Activated CD4-positive, alpha-beta T cell treated with anti-CD3 and anti-CD28 coated beads for 36 hours (primary cell): ENCODE measurements at places on chromosomes 4 and X. TPM values are rescaled to one million over a fixed set of nuclear protein-coding genes. Genes with fewer than 3 reads are reported as not detected.

Gene GJB1
- not detected for total RNA-seq

Gene SPACA5
- not detected for total RNA-seq

Gene IL3RA
- total RNA-seq, result 0.63 TPM

Gene SPATA4
- total RNA-seq, result not detected

Gene TBCK
- total RNA-seq, result 22.5 TPM

Gene CAPN6
- total RNA-seq, result not detected

Gene OPHN1
- 0.07 TPM for total RNA-seq

Gene GAGE1
- total RNA-seq, result not detected

Gene VSIG4
- 0.09 TPM for total RNA-seq

Gene HSFX1
- 0.25 TPM for total RNA-seq

Gene GAGE13
- total RNA-seq, result not detected

Gene CXCL11
- not detected for total RNA-seq

Gene SULT1B1
- total RNA-seq, result 2.9 TPM

Gene AP1AR
- 15.8 TPM for total RNA-seq

DNA sequence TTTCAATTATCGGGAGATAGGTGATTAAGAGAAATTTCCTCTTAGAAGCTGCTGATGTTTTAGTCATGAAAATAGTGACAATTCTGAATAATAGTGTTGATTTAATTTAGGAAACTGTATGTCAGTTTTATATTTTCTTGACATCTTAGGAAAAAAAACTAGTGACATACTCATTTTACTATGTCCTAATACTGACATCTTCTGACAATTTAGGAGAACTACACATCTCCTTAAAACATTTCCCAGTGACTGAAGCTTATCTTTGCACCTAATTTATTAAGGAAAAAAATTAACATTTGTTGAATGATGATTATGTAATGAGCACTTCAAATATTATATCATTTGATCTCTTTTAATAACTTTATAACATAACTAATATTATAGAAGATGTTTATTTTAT is 42.0 kb upstream of the RBMXL3 start:
- no peak for DNase-seq

GRCh38 chrX:40263014-40263560 is 165.3 kb upstream of the BCOR start:
- DNase-seq, result no peak

- DNase-seq, result no peak
These were observed 244.7 kb downstream of the PACRGL start for GRCh38 chr4:20944961-20945360.

DNA sequence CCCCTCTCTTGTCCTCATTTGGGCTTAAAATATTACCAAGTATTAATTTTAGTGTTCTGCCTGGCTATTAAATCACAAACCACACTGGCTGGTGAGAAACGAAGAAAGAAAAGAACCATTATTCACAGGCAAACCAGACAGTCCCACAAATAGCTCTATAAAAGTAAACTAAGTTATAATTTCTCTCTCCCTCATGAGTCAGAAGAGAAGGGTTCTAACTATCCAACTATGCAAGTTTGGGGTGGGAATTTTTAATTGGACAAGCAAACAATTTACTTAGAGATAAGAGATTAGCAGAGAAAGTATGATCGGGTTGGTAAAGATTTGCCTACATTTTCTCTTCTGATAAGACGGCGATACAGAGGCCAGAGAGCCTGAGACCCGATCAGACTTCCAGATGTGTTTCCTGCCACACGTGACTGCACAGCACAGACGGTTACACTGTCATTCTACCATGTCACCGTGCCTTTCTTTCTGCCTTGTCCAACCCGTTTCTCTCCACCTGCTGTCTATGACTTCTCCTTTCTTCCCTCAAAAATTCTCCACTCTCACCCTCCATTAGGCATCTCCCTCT is 52.3 kb downstream of the MEPE start:
- no peak for DNase-seq

GRCh38 chrX:92209936-92210335 is 430.8 kb downstream of the PCDH11X start:
- DNase-seq, result no peak

DNA sequence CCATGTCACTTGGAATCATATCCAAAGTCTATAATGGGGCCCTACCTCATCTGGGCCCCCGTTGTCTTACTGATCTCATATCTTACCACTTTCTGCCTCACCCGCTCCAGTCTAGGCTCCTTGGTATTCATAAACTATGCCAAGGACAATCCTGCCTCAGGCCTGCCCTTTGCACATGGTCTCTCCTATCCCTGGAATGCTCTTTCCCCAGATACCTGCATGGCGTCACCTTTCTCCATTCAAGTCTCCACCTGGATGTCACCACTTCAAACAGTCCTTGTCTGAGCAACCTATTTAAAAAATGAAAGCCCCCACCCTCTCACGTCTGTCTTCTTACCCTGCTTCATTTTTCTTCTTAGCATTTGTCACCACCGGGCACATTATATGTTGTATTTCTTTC is 8.2 kb downstream of the VGLL1 start:
- no peak for DNase-seq

DNA sequence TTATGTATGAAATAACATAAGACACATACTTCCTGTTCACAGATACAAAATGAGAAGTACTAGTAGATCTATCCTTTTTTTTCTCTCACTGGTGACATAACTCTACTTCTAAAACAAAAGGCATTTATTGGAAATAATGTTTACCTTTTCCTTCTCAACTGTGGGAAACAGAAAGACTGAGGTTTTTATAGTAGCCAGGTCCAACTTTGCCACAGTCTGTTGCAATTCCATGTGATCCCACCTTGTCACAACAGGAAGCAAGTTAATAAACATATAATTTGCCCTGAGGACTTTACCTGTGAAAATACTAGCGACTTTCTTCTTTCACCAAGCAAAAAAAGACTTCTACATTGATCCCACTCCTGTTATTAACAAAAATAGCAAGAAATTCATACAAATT is 475.8 kb downstream of the PDGFC start:
- no peak for DNase-seq

DNA sequence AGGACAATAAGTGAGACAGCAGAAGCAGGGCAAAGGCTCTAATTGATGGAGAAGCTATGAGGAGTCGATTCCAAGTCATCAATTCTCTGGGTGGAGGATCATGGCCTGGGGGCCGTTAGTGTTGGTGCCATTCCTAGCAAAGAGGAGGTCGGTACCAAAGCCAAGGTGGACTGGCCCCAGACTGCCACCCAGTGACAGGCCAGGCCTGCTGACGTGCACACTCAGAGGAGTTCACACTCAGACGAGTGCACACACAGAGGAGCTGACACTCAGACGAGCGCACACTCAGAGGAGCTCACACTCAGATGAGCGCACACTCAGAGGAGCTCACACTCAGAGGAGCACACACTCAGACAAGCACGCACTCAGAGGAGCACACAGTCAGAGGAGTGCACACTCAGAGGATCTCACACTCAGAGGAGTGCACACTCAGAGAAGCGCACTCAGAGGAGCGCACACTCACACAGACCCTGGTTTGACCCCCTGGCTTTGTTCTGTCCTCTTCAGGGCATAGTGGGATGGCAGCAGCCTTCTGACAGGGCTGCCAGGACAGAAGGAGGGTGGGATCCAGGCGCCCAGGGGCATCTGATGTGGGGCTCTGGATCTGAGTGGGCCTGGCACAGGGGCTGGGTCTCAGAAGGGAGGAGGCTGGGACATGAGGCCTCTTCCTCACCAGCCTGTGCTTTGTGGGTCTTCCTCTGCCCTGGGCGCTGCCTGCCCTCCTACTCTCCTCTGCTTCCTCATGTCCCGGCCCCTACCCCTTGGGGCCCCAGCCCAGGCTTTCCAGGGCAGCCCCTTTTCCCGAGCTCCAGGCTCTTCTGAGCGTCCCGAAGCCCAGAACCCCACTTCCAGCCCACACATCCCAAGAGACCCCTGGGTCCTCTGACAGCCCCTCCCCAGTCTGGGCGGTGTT is 41.7 kb upstream of the NKX1-1 start:
- DNase-seq, result no peak

DNA sequence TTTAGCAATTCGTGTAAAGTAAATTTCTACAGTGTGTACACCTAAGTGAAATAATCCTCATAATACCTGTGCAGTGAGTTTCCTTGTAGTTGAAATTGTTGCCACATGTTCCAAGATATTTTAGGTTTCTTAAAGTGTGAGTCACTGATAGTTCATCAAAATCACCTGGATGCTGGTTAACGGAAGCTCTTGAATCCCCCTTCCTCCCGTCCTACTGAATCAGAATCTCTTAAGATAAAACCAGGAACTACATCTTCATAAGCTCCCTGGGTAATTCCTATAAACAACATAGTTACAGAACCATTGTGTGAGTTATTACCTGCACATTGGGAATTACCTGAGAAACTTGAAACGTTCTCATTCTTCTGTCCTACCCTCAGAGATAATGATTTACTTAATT is 197.4 kb upstream of the HS3ST1 start:
- DNase-seq, result no peak

DNA sequence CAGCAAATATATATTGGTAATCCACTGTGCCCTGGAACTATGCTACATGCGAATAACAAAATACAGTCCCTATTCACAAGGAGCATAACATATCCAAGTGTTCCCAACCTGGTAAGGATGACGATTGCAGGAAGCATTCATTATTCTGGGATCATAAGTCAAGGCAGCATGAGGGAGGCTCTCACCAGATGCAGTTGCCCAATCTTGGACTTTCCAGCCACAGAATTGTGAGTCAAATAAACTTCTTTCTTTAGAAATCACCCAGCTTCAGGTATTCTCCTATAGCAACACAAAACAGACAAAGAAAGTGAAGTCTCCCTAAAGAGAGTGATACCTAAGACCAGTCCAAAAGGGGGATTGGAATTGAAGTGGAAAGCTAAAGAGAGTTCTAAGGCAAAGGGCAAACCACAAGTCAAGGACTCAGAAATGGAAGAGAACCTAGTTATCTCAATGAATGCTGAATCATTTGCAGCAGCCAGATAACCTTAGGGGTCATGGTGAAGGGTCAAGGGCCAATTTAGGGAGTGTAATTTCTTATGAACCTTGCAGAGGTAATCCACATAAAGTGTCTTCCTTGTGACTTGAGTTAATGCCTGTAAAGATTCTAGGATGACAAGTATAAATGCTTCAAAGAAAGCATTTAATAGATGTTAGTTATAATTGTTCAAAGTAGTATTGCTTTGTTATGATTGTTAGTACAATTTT is 103.1 kb upstream of the PCDH7 start:
- no peak for DNase-seq

GRCh38 chr4:151801547-151802516 is 41.0 kb upstream of the GATB start:
- peak; percentile 79 for DNase-seq

- DNase-seq, result no peak
These were observed 47.5 kb downstream of the SPATA18 start for GRCh38 chr4:52098618-52099017.

GRCh38 chrX:2360731-2361130 is 140.0 kb downstream of the DHRSX start:
- no peak for DNase-seq

GRCh38 chrX:40406330-40406859 is 174.4 kb upstream of the ATP6AP2 start:
- DNase-seq, result no peak

- peak; percentile 73 for DNase-seq
These were observed 3.4 kb downstream of the CD38 start for GRCh38 chr4:15781427-15782095.

GRCh38 chr4:103370336-103370735 is 172.2 kb upstream of the CENPE start:
- DNase-seq, result no peak

GRCh38 chr4:184416913-184417734 is 57.2 kb downstream of the IRF2 start:
- DNase-seq, result peak; percentile 71

DNA sequence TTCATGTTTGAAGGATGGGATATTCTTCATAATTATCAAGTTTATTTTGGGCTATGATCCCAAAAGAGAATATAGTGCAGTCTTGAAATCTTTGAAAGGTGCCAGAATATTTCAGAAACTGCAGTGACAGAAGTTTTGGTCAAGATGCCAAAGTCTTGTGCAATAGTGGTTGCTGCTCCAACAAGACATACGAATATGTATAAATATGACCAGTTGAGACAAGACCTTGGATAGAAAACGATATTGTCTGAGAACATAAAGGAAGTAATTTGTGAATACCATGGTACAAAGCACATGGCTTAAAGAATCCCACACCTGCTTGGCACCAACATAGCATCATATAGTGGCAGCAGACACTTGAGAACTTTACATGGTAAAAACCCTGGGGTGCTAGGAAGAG is 48.6 kb upstream of the AMELX start:
- no peak for DNase-seq

GRCh38 chr4:8772499-8773123 is 99.0 kb downstream of the HMX1 start:
- DNase-seq, result no peak

GRCh38 chr4:47270201-47270888 is 193.2 kb downstream of the COMMD8 start:
- DNase-seq, result no peak

DNA sequence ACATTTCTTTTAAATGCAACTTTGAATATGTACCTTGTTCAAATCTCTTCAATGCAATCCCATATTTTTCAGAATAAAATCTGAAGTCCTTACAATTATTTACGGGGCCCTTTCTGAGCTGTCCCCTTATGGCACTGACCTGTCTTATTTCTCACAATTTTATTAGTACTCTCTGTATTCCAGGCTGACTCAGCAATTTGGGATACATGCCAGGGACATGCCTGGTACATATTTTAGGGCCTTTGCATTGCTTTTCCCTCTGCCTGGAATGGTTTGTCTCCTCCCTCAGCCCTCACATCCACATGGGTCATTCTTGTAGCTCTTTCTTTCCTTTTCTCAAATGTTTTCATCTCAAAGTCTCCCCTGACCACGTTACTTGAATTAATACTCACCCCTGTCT is 172.2 kb upstream of the TECRL start:
- no peak for DNase-seq

DNA sequence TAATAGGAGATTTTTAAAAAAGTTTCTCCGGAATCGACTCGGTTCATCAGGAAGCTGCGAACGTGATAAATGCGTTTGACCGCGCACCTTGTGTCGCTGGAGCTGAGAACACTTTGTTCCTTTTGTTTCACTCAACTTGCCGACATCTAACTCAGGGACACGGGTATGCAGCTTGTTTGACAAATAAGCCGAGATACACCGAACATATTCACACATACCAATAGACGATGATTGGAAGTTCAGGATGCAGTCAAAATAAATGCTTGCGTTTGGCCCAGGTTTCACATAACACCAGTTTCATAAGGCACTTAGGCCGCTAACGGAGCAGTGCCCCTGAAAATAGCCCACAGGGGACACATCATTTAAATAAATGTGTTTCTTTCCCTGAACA is 932 bp upstream of the SHISA3 start:
- no peak for DNase-seq

- DNase-seq, result no peak
These were observed 50.8 kb downstream of the TMEM165 start for GRCh38 chr4:55446578-55446922.

- DNase-seq, result peak; percentile 7
These were observed 518 bp downstream of the ARMCX1 start for GRCh38 chrX:101550751-101551379.

DNA sequence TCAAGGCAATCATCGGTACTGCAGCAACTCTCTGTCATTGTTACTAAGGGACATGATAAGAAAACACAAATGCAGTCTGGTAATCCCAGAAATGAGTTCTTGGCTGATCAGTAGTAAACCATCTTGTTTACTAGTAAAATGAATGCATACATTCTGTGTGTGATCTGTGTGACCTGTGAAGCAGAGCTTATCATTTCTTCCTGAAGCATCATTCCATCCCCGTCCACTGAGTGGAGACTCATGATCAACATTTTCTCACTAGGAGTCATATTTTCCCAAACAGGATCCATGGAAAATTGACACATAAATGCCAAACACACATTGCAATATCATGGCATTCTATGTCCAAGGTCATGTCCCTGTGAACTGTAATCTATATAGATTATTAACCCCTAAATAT is 226.1 kb downstream of the ANKRD50 start:
- DNase-seq, result no peak
